ENCODE measurements at places on chromosomes 2 and 18. TPM values are rescaled to one million over a fixed set of nuclear protein-coding genes. Genes with fewer than 3 reads are reported as not detected.

DNA sequence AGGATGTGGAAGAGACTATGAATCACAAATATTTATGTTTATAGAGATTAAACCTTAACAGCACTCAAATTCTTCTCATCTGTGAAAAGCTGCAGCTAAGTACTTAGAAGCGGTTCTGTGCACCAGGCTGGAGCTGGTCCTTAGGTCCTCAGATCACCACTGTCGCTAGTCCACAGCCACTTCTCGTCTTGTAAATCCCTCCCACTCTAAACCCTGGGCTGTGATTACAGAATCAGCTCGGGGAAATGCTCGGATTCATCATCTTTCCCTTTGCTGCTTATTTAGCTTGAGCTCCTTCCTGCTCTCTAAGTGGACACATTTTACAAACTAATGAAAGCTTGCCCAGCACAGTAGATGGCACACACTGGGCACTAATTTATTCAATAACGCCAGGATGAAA lies 61.7 kb downstream of the RNF152 start:
- no peak overlapping the region for H3K4me3 ChIP-seq
- no peaks in the 10 kb centered on the region for H3K27me3 ChIP-seq
- no peak for DNase-seq
- peaks cover 2% of the 10 kb centered on the region for H3K4me1 ChIP-seq
- no peak overlapping the region for H3K27ac ChIP-seq

DNA sequence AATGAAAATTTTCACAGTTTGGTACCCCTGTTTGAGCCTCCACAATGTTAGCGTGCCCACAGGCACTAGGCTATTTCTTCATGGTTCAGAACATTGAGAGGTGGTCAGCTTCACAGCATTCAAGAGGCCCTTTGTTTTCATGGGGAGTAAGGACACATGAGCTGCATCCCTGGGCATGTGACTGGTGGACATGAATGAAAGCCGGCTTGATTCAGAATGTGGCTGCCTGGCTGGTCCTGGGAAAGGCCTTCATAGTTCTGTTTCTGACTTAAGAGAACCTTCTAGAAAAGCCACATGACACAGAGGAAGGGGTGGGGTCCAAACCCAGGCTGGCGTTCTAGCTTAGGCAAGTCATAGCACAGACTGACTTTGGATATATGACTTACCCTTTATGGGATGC lies 420.6 kb downstream of the CMPK2 start:
- H3K4me1 ChIP-seq: no peaks in the 10 kb centered on the region
- no peaks in the 10 kb centered on the region for H3K36me3 ChIP-seq
- H3K27ac ChIP-seq: no peak overlapping the region
- H3K4me3 ChIP-seq: no peak overlapping the region
- DNase-seq: no peak

Gene IMPACT
- polyA plus RNA-seq: 30.3 TPM

DNA sequence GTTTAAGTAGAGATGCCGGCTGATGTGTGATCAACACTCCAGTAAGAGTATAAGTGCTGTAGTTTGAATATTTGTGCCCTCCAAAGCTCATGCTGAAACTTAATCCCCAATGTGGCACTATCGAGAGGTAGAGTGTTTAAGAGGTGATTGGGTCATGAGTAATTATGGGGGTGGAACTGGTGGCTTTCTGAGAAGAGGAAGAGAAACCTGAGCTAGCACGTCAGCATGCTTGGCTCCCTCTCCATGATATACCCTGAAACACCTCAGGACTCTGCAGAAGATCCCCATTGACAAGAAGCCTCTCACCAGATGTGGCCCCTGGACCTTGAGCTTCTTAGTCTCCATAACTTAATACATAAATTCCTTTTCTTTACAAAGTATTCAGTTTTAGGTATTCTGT lies 584.8 kb downstream of the TSN start:
- H3K4me1 ChIP-seq: no peaks in the 10 kb centered on the region
- no peaks in the 10 kb centered on the region for H3K36me3 ChIP-seq
- DNase-seq: no peak
- H3K4me3 ChIP-seq: no peak overlapping the region
- H3K27ac ChIP-seq: no peak overlapping the region
- H3K27me3 ChIP-seq: no peaks in the 10 kb centered on the region

All from ovary (tissue), 10 donors.